Pancreas (tissue), 10 donors: ENCODE measurements at places on chromosomes 2 and 18.
A peak's percentile ranks its signal among the peaks of the same experiment; 100 is the strongest.

GRCh38 chr2:24832521-24832920 is 39.3 kb downstream of the CENPO start:
- no peak for DNase-seq

- DNase-seq: no peak
These were observed 356.0 kb downstream of the PTPRM start for GRCh38 chr18:7923105-7923504.

- no peak for DNase-seq
These were observed 152.0 kb upstream of the ZEB2 start for GRCh38 chr2:144671695-144672455.

GRCh38 chr2:73984203-73984921 is at the start of gene TET3:
Gene TET3, plus strand, starts transcription at chr2:73984910. Its CDS starts 1,494 bp downstream, at chr2:73986404.
- peak; percentile 86 for DNase-seq

GRCh38 chr2:124065636-124066035 is 40.5 kb downstream of the CNTNAP5 start:
- no peak for DNase-seq
